ENCODE measurements at places on chromosomes 5 and 9.

DNA sequence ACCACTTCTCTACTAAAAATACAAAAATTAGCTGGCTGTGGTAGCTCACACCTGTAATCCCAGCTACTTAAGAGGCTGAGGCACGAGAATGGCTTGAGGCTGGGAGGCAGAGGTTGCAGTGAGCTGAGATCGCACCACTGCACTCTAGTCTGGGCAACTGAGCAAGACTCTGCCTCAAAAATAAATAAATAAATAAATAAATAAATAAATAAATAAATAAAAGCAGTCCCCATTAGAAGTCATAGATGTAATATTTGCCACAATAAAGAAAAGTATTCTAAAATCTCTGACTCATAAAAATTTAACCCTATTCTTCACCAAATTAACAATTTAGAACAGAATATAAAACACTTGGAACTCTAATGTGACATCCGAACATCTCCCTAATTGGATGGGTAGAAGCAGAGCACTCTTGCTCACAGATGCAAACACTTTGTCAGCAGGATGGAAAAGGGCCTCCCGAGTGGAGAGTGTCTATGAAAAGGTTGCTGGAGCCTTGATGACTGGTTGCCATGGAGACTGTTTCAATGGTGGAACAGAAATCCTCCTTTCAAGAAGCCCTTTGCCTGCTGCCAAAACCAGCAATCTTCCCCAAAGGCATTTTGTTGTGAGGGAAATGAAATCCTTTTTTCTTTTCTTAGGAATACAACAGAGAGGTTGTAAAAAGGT lies 38.9 kb upstream of the TRAF1 start:
- no peak for DNase-seq

DNA sequence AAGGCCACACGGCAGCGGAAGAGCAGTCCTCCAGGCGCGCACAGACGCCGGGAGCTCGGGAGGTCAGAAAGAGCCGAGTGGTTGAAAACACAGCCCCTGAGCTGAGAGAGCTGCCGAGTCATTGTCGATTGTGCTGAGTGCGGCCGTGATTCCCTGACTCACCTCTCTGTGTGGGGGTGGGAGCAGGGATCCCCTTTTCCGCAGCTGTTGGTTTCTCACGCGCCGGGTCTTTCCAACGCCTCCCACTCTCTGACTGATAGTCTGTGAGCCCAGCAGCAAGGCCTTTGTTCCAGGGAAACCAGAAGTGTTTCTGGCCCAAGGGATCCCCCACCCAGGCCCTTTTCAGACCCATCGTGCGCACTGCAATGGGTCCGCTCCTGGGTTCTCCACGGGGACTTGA lies 97.3 kb downstream of the MRPL36 start:
- no peak for DNase-seq

DNA sequence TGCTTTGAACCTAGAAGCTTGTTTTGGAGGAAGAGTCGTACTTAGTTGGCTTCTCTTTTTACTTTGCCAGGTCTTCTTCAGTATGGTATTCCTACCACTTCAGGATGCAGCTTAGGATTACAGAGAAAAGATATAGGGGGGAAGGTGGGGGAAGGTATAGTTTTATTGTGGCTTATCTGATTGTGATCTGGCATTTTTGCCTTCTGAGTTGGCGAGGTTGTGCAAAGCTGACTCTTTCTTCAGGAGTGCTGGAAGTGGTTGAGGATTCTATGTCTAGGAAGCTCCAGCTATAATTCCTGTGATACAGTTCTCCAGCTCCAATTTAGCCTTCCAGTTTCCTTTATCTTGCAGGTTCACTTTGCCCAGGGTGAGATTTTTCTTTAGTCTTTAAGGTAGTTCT lies 7.0 kb downstream of the CDC42SE2 start:
- no peak for DNase-seq

DNA sequence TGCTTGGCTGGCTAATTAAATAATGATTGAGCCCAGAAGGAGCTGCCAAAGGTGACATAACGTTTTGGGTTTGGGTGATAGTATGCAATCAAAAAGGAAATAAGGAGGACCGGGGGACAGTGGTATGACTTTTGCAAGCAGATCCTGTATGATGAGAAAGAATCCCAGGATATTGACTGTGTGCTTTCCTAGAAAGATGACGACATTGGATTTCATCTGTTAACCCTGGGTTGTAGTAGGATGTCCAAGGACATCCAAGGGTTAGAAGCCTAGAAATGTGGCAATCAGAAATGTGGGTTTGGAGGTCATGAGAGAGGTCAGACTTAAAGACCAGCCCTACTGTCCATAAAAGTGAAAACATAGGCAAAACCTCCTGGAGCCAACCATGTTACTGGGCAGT lies 50.3 kb upstream of the HMHB1 start:
- DNase-seq: no peak

DNA sequence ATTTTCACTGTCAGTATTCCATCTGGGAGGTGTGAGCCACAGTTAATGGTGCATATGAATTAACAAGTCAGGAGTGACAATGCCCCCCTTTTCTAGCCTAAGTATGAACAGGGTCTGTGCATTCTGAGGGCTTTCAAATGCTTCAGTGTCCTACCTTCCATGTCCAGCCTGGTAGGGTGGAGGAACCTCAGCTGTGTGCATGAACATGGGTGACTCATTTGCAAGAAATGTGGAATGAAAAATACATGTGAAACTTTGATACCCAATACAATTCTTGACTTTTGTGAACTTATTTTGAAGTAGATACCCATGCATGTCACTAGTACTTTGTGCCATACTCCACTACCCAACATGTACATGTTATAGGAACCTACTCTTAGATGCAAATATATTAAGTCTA lies 375.8 kb downstream of the SEMA5A start:
- DNase-seq: no peak

GRCh38 chr5:78879516-78879915 lies 105.6 kb downstream of the ARSB start:
- no peak for DNase-seq

DNA sequence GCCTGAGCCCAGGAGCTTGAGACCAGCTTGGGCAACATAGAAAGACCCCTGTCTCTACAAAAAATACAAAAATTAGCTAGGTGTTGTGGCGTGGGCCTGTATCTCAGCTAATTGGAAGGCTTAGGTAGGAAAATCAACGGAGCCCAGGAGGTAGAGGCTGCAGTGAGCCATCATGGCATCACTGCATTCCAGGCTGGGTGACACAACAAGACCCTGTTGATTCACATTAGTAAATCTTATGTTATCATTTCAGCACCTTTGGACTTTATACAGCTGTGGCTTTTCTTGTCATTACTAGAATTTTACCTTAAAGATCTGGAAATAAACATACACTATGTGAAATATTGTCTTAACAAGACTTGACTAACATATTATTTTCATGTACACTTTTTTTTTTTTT lies 185.0 kb downstream of the ZNF608 start:
- DNase-seq: no peak

- no peak for DNase-seq
Observed at GRCh38 chr9:115412656-115413055, 294.7 kb upstream of the TNC start.

DNA sequence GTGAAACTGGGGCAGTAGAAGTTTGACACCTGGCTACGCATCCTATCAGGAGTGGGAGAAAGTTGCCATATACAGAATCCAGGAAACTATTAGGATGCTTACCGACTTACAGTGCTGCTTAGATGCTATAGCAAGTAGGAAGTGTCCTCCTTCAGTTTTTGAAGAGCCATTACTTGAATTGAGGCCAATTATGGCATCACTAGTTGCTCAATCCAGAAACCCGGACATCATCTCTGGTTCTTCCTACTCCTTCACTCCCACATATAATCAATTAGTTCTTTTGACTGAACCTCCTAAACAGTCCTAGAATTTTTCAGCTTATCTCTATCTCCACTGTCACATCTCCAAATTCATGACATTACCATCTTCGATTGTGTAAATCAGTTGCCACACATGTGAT lies 41.8 kb upstream of the UGCG start:
- no peak for DNase-seq

DNA sequence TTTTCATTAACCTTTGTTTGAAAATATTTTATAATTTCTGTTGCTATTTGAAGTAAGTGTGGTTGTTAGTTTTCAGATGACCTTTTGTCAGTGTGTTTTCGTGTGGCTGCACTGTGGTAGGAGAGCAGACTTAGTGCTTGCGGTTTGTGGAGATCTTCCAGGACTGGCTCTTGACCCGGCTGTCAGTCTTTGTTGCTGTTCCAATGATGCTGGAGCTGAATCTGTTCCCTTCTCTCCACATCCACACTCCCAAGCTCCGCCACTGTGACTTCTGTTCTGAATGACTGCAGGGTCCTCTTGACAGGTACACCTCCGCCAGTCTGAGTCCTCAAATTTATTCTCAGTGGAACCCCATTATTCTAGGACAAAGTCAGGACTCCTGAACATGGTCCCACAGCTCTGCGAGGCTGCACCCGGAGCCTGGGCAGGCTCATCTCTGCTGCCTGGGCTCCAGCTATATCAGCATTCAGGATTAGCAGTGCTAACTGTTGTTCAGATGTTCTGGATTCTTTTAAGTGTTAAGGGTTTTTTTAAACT lies 126.0 kb downstream of the WNK2 start:
- no peak for DNase-seq

GRCh38 chr5:78504704-78505677 lies 143.6 kb downstream of the LHFPL2 start:
- DNase-seq: no peak

GRCh38 chr9:130024597-130024994 lies 18.4 kb downstream of the FNBP1 start:
- DNase-seq: no peak

DNA sequence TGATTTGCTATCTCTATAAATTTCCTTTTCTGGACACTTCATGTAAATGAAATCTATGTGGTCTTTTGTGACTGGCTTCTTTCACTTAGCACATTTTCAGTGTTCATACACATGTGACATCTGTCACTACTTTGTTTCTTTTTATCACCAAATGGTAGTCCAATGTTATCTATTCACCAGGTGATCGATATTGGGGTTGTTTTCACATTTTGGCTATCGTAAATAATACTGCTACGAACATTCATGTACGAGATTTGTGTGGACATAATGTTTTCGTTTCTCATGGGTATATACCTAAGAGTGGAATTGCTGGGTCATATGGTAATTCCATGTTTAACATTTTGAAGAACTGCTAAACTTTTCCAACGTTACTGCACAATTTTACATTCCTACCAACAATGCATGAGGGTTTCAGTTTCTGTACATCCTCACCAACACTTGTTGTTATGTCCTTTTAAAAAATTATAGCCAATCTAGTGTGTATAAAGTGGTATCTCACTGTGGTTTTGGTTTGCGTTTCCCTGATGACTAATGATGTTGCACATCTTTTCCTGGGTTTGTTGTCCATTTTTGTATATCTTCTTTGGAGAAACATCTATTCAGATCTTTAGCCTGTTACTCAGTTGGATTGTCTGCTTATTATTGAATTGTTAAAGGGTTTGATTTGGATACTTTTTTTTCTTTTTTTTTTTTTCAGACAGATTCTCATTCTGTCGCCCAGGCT lies 263.0 kb downstream of the PDZD2 start:
- DNase-seq: no peak

- no peak for DNase-seq
Observed at GRCh38 chr9:3578786-3579185, 53.0 kb upstream of the RFX3 start.

GRCh38 chr9:132239999-132240840 lies 78.4 kb downstream of the NTNG2 start:
- no peak for DNase-seq

- no peak for DNase-seq
Observed at GRCh38 chr9:81822967-81823366, 105.3 kb upstream of the SPATA31D4 start.

- no peak for DNase-seq
Observed at GRCh38 chr5:3392306-3392939, 203.2 kb upstream of the IRX1 start.

DNA sequence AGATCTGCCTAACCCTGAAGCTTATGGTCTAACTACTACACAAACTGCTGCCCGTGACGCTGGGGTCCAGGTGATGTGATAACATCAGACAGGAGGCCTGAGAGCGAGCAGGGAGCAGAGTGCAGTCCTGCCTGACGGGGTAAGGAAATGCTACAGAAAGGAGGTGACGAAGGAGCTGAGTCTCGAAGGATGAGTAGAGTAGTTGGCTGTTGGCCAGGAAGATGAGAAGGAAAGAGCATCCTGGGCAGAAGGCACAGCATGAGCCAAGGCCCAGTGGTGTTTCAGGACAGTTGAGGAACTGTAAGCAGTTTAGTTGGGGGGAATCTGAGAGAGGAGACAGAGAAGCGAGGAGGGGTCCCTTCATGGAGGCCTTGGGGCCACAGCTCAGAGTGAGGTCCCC lies 136.0 kb upstream of the TBC1D2 start:
- no peak for DNase-seq

DNA sequence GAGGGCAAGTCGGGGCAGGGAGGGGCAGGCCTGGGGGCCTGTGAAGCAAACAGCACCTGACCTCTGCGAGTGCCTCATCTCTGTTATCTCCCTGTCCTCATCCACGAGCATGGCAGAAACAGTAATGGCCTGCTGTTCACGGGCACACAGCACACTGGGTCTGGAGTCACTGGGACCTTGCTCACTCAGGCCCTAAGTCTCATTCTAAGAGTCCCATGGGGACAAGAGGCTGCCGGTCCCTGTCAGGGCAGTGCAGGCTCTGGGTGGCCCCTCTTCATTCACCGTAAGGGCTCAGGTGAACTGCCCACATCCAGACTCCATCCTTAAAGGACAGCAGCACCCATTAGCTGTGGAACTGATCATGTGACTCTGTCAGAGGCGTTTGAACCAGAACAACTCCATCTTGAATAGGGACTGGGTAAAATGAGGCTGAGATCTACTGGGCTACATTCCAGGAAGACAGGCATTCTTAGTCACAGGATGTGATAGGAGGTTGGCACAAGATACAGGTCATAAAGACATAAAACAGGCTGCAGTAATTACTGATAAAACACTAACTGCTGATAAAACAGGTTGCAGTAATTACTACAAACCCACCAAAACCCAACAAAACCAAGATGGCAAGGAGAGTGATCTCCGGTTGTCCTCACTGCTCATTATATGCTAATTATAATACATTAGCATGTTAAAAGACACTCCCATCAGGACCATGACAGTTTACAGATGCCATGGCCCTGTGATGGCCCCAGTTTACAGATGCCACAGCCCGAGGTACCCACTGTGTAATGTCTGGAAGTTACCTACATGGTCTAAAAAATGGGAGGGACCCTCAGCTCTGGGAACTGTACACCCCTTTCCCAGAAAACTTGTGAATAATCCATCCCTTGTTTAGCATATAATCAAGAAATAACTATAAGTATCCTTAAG lies 28.7 kb downstream of the BICD2 start:
- no peak for DNase-seq

- no peak for DNase-seq
Observed at GRCh38 chr5:10351919-10352318, 1.6 kb upstream of the MARCHF6 start.

DNA sequence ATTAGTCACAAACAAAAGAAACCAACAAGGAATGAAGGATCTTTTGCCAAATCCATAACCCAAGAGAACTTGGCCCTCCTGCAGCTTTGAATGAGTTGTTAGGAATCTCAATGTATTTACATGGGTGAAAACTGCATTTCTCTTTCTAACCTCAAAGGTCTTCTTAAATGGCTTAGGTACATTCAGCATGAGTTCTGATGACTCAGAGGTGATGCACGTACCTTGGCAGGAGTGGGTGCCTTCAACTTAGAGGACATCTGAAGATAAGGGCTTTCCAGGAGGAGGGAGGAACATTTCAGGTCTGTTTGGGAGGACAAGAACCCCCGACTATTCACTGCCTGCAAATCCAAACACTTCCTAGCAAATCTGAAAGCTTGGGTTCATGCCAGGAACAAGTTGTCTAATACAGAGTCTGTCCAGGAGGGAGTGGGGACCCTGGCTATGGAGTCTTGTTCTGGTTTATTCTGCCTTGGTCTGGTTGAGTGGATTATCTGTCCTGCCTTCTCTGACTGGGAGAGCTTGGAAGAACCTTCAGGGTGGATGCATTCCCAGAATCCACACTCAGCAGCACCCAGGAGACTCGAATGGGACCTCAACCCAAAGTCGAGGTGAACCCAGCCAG lies 65.7 kb downstream of the IRX2 start:
- DNase-seq: no peak

All from activated CD4-positive, alpha-beta T cell treated with anti-CD3 and anti-CD28 coated beads, Interleukin-2, amount 50 U/mL, for 4 hours (primary cell).